Glomerular endothelial cell (primary cell): ENCODE measurements at places on chromosomes 4 and X. TPM values are rescaled to one million over a fixed set of nuclear protein-coding genes. Genes with fewer than 3 reads are reported as not detected.

TMEM150C gene
- 5.8 and 10.7 TPM in 2 replicates for total RNA-seq

- no peak for DNase-seq
Observed at GRCh38 chr4:148054275-148054674, 322.4 kb downstream of the ARHGAP10 start.

GRCh38 chr4:113899271-113900070, 80.0 kb downstream of the ARSJ start:
- no peak for DNase-seq

PFKFB1 gene
- total RNA-seq: not detected in 2 replicates

- no peak for DNase-seq
Observed at GRCh38 chrX:103309860-103310554, 783 bp downstream of the BEX2 start.

GDPD2 gene
- total RNA-seq: not detected in 2 replicates

PPBP gene
- total RNA-seq: 0.70 TPM in 1 of 2 replicates, not detected in the other

SMS gene
- total RNA-seq: 74.2 and 120 TPM in 2 replicates

MAGEA1 gene
- total RNA-seq: not detected in 2 replicates

DNA sequence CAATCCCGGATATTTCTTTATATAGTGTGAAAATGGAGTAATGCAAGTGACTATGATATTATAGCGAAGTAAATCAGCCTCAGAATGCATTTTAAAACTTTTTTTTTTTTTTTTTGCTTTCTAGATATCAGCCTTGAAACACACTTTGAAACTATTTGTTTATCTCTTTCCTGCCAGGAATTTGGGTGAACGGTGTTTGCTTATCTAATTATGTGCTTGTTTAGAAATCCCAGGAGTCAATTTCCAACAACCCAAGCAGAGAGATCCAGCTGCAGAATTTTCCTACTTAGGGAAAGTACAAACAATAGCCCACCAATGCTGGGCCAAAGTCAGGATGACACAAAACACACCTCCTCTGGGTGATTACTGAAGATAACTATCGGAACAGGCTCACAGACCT, 958.8 kb downstream of the PCDH18 start:
- no peak for DNase-seq

LINC00632 gene
- total RNA-seq: 3.9 and 7.2 TPM in 2 replicates
